ENCODE measurements at places on chromosomes 5 and 9. TPM values are rescaled to one million over a fixed set of nuclear protein-coding genes. Genes with fewer than 3 reads are reported as not detected.

Gene TTC1
- 40.2 TPM for total RNA-seq

DNA sequence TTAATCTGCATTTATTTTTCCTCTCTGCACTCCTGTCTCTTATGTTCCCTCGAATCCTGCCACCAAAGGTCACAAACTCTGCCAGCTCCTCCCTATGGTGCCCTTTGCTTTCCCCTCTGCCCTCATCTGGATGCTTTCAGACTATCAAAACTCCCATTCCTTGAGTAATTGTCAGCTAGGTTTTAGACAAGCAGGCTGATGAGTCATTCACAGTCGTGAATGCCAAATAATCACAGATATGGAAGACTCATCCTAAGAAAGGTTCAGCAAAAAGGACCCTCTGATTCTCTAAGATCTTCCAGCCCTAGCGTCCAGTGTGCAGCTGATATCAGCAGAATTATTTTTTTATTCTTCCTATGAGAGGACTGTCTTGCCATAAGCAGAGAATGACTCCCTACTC is 104.5 kb upstream of the NUDT12 start:
- no peak for DNase-seq

DNA sequence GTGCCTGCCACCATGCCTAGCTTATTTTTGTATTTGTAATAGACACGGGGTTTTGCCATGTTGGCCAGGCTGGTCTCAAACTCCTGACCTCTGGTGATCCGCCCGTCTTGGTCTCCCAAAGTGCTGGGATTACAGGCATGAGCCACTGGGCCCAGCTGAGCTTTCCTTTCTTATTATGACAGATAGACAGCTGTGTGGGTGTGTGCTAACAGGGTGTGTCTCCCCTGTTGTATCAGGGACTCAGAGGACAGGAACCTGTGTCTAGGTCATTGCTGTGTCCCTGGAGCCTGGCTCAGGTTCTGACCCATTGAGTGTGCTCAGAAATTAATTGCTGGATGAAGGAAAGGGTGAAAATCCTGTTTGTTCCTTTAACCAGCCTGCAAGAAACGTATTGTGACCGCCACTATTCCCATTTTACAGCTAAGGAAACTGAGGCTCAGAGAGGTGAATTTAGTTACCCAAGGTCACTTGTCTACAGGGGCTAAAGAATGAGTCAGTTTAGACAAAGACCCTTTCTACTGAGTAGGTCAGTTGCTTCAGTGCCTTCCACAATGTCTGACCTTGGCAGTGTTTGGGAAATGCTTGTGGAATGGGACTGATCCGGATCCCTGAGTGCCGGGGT is 16.8 kb downstream of the NCS1 start:
- DNase-seq, result no peak

DNA sequence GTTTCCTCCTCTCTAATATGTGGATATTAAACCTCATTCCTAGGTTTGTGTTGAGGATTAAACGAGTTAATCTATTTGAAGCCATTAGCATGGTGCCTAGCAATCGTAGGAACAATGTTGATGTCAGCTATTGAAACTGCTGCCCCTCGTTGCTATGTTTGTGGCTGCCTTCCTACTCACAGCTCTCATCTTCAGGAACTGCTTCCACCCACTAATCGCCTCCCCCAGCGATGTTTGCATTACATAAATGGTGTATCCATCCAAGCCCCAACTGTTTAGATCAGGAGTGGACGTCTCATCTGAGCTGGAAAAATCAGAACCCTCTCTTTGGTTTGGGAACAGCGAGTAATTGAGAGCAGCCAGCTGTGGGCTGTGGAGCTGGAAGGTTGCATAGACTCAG is 416.6 kb downstream of the ARHGEF28 start:
- no peak for DNase-seq
